Activated CD8-positive, alpha-beta memory T cell treated with anti-CD3 and anti-CD28 coated beads, Interleukin-2, amount 10 ng/mL, durations not matched to agents 7 days and 5 days (primary cell): ENCODE measurements at places on chromosomes 4 and X. TPM values are rescaled to one million over a fixed set of nuclear protein-coding genes. Genes with fewer than 3 reads are reported as not detected.

DNA sequence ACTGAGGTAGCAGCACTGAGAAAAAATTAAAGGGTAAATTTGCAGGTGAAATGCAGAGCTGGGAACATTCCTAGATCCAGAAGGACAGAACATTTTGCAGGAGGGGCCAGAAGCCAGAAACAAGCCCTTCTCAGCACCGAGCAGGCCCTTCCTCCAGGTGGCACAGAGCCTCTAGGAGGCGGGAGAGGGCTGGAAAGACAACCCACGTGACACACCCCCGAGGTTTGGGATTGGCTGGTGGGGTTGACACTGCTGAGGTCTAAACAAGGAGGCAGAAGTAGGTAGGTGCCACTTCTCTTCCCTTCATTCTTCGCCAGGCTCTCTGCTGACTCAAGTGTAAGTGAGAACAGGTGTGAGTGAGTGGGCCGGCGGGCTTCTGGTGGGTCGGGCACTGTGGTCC lies at the start of gene PAGE4:
Gene PAGE4 (plus strand): TSS at position 288 of the 400 bp plus-strand sequence. CDS start 1,126 bp downstream, outside the sequence.
- no peaks in the 10 kb centered on the region for H3K27me3 ChIP-seq
- no peaks in the 10 kb centered on the region for H3K36me3 ChIP-seq
- no peak within 1 kb of the TSS for H3K27ac ChIP-seq
- no peak for DNase-seq

DNA sequence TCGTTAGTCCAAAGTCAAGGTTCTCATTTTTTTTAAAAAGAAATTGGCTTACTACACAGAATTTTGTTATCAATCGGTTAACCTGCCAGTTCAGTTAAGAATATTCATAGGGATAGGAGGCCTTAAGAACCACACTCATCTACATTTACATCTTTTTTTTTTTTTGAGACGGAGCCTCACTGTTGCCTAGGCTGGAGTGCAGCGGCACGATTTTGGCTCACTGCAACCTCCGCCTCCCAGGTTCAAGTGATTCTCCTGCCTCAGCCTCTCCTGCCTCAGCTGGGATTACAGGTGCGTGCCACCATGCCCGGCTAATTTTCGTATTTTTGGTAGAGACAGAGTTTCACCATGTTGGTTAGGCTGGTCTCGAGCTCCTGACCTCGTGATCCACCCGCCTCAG lies 33.7 kb downstream of the ABCE1 start:
- DNase-seq, result no peak
- H3K4me1 ChIP-seq, result peaks cover 68% of the 10 kb centered on the region
- peaks cover 46% of the 10 kb centered on the region for H3K36me3 ChIP-seq

- no peak for DNase-seq
- H3K4me3 ChIP-seq, result no peak overlapping the region
- H3K4me1 ChIP-seq, result no peaks in the 10 kb centered on the region
Observed at GRCh38 chr4:99642725-99643489, 14.7 kb downstream of the C4orf54 start.

DNA sequence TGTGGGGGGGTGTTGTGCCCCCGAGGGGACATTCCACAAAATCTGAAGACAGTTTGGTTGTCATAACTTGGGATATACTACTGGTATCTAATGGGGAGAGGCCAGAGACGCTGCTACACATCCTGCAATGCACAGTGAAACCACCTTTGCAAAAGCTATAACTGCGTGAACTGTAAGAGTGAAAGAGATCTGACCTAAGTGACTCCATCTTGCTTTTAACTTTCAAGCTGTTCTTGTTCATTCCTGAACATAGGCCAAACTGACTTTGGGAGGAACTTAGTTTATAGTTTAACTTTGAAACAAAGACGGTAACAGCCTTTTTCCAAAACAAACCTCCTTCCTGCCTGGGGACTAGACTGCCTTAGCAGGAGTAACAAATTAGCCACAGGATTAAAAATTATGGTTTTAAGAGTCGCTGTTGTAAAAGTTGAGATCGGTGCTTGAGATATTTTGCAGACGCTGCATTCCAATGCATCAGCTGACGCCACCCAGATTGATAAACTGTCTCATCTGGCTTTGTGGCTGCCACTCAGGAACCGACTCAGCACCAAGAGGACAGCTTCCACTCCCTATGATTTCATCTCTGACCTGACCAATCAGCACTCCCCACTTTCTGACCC lies 70.9 kb downstream of the ATXN3L start:
- H3K27me3 ChIP-seq, result no peaks in the 10 kb centered on the region
- H3K36me3 ChIP-seq, result peaks cover 4% of the 10 kb centered on the region
- no peak for DNase-seq
- no peak overlapping the region for H3K4me3 ChIP-seq
- H3K4me1 ChIP-seq, result peaks cover 10% of the 10 kb centered on the region

Gene PRDM5
- total RNA-seq, result 1.2 TPM

Gene UFSP2
- total RNA-seq, result 17.5 TPM

DNA sequence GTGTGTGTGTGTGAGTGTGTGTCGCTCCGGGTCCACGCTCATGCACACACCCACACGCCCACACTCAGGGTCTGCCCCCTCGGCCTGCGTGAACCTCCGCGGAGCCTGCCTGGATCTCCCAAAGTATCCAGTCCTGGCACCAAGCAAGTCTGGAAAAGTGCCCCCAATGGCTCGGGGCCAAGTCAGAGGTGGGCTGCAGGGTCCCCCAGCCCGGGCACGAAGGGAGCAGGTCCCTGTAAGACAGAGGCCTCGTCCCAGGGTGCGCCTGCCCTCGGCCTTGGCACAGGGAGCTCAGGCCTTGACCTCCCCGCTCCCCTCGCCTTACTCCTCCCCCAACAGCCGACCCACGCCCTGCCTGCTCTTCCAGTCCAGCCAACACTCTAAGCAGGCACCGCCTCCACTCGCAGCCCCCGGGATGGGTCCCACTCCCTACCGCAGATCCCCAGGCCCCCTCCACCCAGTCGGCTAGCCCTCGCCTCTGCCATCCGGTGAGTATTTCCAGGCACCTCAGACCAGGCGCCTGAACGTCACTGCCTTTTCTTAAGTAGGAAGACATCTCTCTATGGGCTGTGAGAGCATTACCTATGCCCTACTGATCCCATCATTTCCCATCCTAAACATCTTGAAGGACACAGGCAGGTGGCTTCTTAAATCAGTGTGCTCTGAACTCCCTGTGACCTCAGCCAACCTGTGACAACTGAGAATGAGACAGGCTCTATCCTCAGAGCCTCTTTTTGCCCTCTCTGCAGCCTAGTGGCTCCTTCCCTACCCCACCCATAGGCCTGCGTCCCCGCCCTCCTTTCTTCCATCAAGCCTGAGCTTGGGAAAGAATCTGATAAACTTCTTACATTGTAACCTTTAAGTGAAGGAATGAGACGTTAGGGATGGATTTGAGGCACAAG lies 704 bp downstream of the FAM114A1 start:
- no peak overlapping the region for H3K27ac ChIP-seq
- DNase-seq, result no peak
- peaks cover 7% of the 10 kb centered on the region for H3K4me1 ChIP-seq
- H3K4me3 ChIP-seq, result no peak overlapping the region
